ENCODE measurements at places on chromosomes 12 and 14.

- no peak for DNase-seq
These were observed 42.9 kb upstream of the CAPRIN2 start for GRCh38 chr12:30797689-30798088.

- no peak for DNase-seq
These were observed 9.6 kb upstream of the SMARCC2 start for GRCh38 chr12:56198836-56199235.

DNA sequence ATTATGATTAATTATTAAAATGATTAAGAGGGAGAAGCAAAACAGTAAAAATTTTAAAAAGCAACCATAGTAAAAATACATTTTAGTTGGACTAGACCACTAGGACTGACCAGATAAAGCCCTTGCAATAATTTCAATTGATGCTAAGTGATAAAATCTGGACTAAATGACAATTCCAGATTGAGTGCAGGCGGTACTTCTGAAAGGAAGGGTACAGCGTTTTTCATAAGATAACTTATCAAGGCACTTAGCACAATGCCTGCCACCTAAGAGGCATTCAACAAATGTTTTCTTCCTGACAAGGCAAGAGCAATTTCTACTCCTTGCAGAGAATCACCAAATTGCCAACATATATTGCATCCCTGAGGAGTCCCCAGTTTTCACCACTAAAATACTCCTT lies 37.7 kb upstream of the OAS1 start:
- no peak for DNase-seq

GRCh38 chr12:74365178-74365964 lies 172.3 kb upstream of the ATXN7L3B start:
- no peak for DNase-seq

- DNase-seq = no peak
These were observed 92.2 kb downstream of the DYRK2 start for GRCh38 chr12:67740711-67741110.

DNA sequence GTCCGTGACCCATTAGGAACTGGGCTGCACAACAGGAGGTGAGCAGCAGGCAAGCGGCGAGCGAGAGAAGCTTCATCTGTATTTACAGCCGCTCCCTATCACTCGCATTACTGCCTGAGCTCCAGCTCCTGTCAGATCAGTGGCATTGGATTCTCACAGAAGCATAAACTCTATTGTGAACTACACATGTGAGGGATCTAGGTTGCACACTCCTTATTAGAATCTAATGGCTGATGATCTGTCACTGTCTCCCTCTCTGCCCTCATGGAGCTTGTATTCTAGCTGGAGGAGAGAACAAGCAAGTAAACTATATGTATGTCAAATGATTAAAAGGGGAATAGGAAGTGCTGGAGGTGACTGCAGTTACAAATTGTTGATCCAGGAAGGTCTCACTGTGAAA lies 479.1 kb downstream of the EGLN3 start:
- DNase-seq = no peak

DNA sequence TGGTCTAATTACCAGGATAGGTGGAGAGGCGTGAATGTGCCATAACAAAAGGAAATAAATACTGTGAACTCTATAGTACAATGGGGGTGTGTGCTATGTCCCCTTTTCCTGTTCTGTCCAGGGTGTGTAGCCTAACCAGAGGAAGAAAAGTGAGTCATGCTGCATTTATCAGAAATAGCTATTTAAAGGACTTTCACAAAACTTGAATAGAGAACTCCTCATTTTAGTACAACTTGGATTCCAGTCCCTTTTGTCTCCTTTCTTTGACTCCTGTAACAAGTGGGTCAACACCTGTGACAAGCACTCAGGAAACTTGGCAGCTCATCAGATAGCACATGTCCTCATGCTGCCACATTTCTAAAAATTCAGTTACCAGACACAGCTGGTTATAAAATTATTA lies 123.4 kb downstream of the CCDC91 start:
- no peak for DNase-seq

GRCh38 chr12:2652011-2652400 lies 142.8 kb upstream of the FKBP4 start:
- DNase-seq = no peak

GRCh38 chr14:60639674-60640073 lies 9.6 kb downstream of the SIX1 start:
- no peak for DNase-seq

GRCh38 chr12:124841558-124841945 lies 22.1 kb downstream of the SCARB1 start:
- DNase-seq = no peak

GRCh38 chr12:6337958-6338433 lies 3.9 kb downstream of the TNFRSF1A start:
- no peak for DNase-seq

- DNase-seq = no peak
These were observed 121.6 kb downstream of the LLPH start for GRCh38 chr12:66008985-66009384.

DNA sequence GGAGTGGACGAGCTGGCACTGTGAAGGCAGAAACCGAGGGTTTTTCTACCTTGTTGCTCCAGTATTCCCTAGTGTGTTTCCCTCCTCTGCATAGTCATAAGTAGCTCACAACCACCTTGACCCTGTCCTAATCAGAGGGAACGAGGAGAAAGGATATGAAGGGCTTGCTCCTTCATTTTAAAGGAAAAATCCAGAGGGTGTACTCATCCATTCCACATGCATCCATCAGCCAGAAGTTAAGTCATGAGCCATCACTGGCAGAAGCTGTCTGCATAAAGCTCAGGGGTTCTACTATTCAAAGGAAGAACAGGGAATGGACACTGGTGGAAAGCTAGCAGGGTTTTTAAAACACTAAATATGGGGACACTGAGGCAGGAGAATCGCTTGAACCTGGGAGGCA lies 84.3 kb upstream of the FOXN3 start:
- DNase-seq = no peak

DNA sequence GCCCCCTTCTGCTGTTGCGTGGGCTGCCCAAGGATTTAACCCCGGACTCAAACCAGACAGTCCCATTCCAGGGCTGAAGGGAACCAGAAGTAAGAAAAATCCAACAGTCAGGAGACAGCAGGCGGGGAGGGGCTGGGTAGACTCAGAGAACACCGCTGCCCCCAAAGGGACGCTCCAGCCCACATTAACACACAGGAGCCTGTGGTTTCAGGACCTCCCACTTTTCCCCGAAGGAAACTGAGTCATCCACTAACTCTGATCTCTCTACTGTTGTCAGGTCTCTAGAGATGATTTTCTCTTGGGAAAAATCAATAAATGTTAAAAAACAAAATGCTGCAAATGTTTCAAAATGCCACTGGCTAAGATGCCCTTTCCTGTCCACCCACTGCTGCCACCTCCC lies 41.6 kb downstream of the FBXO21 start:
- DNase-seq = peak; percentile 10

GRCh38 chr14:52365071-52365470 lies 51.0 kb downstream of the PTGER2 start:
- DNase-seq = no peak

- DNase-seq = no peak
These were observed 483.5 kb downstream of the ATP23 start for GRCh38 chr12:58424735-58425392.

GRCh38 chr12:113221997-113222729 lies 899 bp downstream of the TPCN1 start:
- DNase-seq = peak; percentile 16

DNA sequence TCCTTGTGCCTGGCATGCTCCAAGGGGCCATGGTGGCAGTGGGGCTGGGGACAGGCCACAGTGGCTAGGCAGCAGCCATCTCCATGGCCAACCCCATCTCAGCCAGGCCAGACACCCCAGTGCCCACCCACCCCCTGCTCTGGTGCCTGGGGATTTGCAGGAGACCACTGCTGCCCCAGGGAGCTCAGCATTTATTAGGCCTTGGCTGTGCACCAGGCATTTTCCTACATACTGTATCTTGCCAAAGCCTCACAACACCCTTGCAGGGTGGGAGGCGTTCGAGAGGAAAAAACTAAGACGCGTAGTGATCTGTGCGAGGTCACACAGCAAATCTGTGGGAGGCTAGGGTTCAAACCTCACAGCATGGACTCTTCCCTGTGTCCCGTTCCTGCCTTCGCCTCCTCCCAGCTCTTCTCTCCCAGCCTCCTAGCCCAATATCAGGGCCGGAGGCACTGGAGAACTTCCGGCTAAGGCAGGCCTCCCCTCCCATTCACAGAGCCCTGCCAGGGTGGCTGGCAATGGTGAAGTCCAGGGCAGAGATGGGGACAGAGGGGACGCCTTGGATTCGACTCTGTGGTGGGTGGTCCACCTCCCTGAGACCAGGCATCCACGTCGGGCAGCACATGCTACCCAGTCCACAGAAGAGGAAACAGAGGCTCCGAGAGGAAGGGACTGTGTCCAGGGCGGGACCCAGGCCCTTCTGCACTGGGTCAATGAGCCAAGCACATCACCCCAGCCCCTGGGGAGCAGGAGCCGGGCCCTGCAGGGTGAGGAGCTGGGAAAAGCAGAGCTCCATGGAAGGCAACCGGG lies 57.4 kb downstream of the FAM222A start:
- DNase-seq = no peak

DNA sequence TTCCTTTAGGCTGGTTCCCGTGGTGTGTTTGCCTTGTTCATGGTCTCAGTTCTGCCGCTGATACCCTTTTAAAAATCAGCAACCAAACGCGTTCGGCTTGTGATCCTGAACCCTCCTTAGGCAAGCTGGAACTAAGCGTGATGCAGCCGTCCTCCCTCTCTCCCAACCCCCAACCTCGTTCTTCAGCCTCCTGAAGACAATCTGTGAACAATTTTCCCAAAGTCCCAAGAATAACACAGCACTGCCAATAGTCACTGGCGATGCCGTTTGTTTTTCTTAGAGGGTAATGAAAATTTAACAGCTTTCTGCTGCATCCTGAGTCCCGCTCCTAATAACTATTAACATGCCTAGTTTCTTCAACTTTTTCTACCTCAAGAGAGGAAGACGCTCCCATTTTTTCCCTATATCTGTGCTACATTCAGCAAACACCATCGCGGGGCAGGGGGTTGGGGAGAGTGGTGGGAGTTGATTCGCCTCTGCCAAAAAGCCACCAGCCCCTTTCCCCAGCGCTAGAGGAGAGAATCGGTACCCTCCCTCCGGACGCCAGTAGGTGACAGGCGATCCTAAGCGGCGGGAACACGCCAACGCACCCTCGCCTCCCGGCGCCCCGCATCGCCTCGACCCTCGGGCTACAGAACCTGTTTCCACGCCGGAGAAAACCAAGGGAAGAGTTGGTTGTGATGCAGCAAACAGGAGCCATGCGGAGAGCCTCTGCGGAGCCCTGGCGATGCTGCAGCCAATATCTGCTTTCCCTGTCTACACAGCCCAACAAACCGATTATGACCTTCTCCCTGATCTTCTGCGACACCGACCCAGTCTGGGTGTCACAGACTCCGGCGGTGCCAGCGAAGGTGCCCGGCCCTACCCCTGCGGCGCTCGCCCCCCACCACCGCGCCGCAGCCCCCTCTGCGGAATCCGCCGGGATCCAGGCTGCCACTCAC lies 752 bp downstream of the PRICKLE1 start:
- DNase-seq = no peak

- DNase-seq = no peak
These were observed 4.3 kb downstream of the TEDC1 start for GRCh38 chr14:105495101-105495989.

- no peak for DNase-seq
These were observed 379.8 kb downstream of the DPF3 start for GRCh38 chr14:72513965-72514659.

GRCh38 chr12:22215467-22216253 lies 118.8 kb downstream of the ST8SIA1 start:
- no peak for DNase-seq

DNA sequence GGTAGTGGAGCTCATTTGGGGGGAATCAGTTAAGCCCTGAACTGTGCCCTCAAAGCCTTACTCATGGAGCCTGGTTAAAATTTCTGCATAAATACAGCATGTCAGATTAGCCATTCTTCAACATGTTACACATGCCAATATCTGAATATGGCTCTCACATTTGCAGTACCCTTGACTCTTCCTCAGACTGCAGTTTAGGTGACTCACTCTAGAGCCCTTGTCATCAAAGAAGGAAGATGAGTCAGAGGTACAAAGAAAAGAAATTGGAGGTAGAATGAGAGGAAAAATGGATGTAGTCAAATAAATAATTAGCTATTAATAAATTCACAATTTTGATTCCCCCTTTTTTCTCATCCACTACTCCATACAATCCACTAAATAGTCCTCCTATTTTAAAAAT lies 23.6 kb upstream of the OR4K2 start:
- DNase-seq = no peak

GRCh38 chr12:70292017-70292776 lies 49.0 kb downstream of the CNOT2 start:
- DNase-seq = no peak

DNA sequence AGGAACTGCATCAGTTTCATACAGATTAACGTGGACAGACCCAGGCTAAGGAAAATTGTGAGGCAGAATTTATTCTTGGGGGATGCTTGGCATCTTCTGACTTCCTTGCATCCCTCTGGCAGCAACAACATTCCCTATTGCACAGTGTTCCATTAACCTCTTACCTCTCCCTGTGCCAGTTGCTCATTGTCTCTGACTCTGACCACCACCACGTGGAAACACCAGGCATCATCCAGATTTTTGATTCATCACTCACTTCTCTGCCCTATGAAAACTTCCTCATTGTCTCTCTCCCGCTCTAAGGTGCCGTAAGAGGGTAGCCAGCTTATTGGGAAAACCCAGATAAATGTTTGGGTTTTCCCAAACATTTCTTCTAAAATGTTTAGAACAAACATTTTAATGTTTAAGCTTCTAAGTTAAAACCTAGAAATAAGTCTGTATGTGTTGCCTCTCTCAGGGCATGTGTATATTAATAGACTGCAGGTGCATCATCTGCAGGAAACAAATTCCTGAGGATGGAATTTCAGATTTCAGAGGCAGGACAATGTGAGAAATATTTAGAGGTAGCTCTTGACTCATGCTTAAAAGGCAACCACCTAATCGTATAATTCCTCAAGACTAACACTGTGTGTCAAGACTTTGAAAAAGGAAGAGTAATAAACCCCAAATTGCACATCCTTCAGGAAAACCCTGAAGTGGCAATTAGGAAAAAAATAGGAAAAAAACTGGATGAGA lies 64.5 kb upstream of the SLC35F4 start:
- no peak for DNase-seq

- DNase-seq = no peak
These were observed 144.4 kb downstream of the CAND1 start for GRCh38 chr12:67413577-67413976.

GRCh38 chr14:103499709-103500108 lies 22.9 kb downstream of the CKB start:
- DNase-seq = no peak

- DNase-seq = no peak
These were observed 3.1 kb downstream of the GPR33 start for GRCh38 chr14:31484754-31485153.

DNA sequence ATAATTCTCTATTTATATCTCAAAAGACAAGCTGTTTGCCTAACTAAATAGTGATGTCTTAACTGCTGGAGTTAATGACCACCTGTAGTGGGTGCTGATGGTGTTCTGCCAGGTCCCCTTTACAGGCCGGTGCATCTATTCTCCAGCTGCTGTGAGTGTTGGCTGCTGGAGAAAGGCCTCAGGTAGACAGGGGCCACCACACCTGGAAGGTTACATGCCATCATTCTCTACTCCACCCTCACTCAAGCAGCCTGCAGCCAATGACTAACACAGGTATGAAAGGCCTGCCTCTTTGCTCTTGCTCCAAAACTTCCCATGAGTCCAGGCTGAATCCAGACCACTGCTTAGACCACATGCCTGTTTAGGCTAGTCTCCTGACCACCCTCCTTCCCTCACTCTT lies 73.9 kb downstream of the RPS6KA5 start:
- DNase-seq = no peak

GRCh38 chr14:44780989-44781388 lies 180.8 kb downstream of the KLHL28 start:
- DNase-seq = no peak

- no peak for DNase-seq
These were observed 614.0 kb upstream of the FOXG1 start for GRCh38 chr14:28152453-28153044.

Data from activated T-cell treated with anti-CD3 and anti-CD28 coated beads for 24 hours (primary cell).